Activated CD4-positive, alpha-beta T cell treated with anti-CD3 and anti-CD28 coated beads for 36 hours (primary cell): ENCODE measurements at places on chromosomes 2 and 18. TPM values are rescaled to one million over a fixed set of nuclear protein-coding genes. Genes with fewer than 3 reads are reported as not detected.
A peak's percentile ranks its signal among the peaks of the same experiment; 100 is the strongest.

DNA sequence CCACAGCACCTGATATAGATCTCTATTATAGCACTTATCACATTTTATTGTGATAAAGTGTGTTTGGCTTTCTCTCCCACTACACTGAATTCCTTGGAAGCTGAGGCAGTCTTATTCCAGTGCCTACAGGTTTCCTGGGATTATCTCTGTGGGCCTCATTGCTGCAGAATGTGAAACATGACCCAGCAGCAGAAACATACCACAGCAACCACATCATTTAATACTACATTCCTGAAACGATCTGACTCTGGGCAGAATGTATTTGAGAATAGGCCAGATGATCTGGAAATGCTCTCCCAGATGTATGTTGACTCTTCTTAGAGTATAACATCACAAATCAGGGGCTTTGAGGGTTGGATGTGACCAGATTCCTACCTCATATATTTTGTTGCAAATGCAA is 323.5 kb upstream of the TANK start:
- peaks cover 2% of the 10 kb centered on the region for H3K27me3 ChIP-seq
- no peak for DNase-seq
- no peak overlapping the region for H3K27ac ChIP-seq
- H3K36me3 ChIP-seq, result no peaks in the 10 kb centered on the region
- no peaks in the 10 kb centered on the region for H3K4me1 ChIP-seq

GRCh38 chr2:26465981-26466471 is 11.9 kb downstream of the OTOF start:
- H3K27ac ChIP-seq, result no peak overlapping the region
- H3K36me3 ChIP-seq, result peaks cover 2% of the 10 kb centered on the region
- no peaks in the 10 kb centered on the region for H3K4me1 ChIP-seq

Gene PKP4
- 58.4 TPM for total RNA-seq

GRCh38 chr18:5630057-5630899 is 86.5 kb upstream of the EPB41L3 start:
- H3K4me3 ChIP-seq, result peak overlapping the region; percentile 69
- no peak overlapping the region for H3K27ac ChIP-seq
- H3K4me1 ChIP-seq, result peaks cover 4% of the 10 kb centered on the region
- peak; percentile 78 for DNase-seq

DNA sequence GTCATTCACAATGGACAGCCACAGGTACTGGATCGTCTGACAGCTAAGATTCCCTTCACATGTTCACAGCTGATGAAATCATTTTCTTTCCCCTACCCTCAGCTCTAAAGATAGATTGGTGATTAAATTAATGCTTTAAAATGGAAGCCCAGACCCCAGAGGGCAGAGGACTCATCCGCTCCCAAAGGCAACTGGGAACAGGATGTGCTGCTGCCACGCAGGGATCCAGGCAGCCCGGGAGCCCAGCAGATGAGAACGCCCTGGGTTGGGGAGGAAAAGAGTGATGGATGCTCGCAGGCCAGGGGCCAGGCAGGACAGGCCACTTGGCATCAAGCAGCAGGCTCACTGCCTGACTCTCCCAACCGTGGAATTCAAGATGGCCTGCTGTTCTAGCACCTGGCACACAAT is 41.3 kb downstream of the HDHD2 start:
- H3K36me3 ChIP-seq, result peaks cover 13% of the 10 kb centered on the region
- no peaks in the 10 kb centered on the region for H3K27me3 ChIP-seq
- H3K27ac ChIP-seq, result no peak overlapping the region
- no peaks in the 10 kb centered on the region for H3K4me1 ChIP-seq

GRCh38 chr18:76451396-76452331 is 43.4 kb downstream of the ZNF516 start:
- H3K4me1 ChIP-seq, result peaks cover 41% of the 10 kb centered on the region
- H3K4me3 ChIP-seq, result peak overlapping the region; percentile 74
- no peaks in the 10 kb centered on the region for H3K36me3 ChIP-seq

Gene REG1B
- total RNA-seq, result not detected

GRCh38 chr2:36406296-36406695 is 50.7 kb downstream of the CRIM1 start:
- H3K36me3 ChIP-seq, result no peaks in the 10 kb centered on the region
- no peaks in the 10 kb centered on the region for H3K4me1 ChIP-seq
- H3K27ac ChIP-seq, result no peak overlapping the region
- no peak overlapping the region for H3K4me3 ChIP-seq
- H3K27me3 ChIP-seq, result no peaks in the 10 kb centered on the region

- H3K4me1 ChIP-seq, result peaks cover 11% of the 10 kb centered on the region
- H3K27ac ChIP-seq, result peak overlapping the region; percentile 52
- H3K36me3 ChIP-seq, result no peaks in the 10 kb centered on the region
- no peaks in the 10 kb centered on the region for H3K27me3 ChIP-seq
- DNase-seq, result peak; percentile 66
Observed at GRCh38 chr2:45904267-45904945, 252.9 kb downstream of the PRKCE start.

Gene KLF11
- total RNA-seq, result 4.2 TPM

GRCh38 chr2:60554646-60555065 is 1.2 kb upstream of the BCL11A start:
- H3K27ac ChIP-seq, result no peak overlapping the region
- no peak for DNase-seq
- peaks cover 38% of the 10 kb centered on the region for H3K4me1 ChIP-seq
- no peaks in the 10 kb centered on the region for H3K36me3 ChIP-seq
- H3K4me3 ChIP-seq, result peak overlapping the region; percentile 72
